ENCODE measurements at places on chromosomes 3 and 15.
A peak's percentile ranks its signal among the peaks of the same experiment; 100 is the strongest.

DNA sequence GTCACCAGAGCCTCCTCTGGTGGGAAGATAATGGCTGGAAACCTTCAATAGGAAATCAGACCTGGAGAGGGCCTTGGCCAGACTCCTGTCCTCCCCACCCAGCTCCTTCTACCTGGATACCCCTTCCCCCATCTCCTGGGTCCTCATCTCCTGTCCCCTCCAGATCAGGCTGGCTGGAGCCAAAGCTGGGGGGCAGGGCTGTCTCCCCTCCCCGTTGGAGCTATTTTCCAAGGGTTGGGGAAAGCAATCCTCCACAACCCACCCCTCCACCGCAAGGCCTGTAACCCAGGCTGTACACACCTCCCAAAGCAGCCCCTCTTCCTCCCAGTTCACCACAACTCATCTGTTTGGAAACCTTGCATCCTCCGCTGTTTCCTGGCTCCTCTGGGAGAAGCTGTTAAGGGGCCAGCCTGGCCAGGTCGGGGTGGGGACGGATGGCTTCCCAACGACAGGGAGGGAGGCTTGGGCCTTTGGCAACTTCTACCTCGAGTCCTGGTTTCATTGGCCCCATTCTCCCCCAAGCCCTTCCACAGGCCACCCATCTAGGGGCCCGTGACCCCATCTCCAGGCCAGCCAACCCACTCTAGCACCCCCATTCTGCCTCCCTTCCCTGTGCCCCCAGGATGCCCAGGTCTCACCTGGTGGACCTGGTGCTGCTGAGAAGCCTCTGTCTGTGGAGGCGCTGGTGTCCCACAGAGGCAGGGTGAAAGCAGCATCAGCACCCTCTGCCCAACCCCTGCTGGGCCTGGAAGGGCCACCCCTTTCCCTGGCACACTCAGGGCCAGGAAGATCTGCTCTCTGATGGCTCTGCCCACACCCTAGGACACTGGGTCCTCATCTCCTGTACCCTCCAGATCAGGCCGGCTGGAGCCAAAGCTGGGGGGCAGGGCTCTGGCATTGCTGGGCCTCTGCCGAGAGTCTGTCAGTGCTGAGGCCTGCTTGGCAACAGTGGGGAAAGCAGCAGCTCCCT, 22.1 kb upstream of the GOLGA6C start:
- no peak for DNase-seq

GRCh38 chr3:172155897-172156585, 116.7 kb downstream of the FNDC3B start:
- DNase-seq = no peak

DNA sequence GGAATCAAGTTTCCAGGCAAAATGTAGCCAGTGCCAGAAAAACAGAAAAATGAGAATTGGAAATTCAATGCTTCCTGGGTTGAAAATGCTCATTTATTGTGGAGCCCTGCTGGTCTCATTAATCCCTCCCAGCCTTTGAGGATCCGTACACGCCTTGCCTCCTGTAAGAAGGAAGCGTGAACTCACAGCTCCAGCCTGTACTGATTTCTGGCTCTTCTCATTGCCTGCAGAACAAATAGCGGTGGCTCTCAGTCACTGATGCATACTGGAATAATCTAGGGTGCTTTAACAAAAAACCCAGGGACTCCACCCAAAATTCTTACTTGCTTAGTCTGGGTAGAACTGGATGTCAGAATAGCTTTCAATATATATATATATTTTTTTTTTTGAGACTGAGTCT, 29.3 kb upstream of the SLC24A5 start:
- DNase-seq = no peak

GRCh38 chr3:88105325-88105724, 44.4 kb upstream of the C3orf38 start:
- no peak for DNase-seq

- DNase-seq = no peak
Observed at GRCh38 chr3:119120480-119120879, 25.5 kb upstream of the TEX55 start.

DNA sequence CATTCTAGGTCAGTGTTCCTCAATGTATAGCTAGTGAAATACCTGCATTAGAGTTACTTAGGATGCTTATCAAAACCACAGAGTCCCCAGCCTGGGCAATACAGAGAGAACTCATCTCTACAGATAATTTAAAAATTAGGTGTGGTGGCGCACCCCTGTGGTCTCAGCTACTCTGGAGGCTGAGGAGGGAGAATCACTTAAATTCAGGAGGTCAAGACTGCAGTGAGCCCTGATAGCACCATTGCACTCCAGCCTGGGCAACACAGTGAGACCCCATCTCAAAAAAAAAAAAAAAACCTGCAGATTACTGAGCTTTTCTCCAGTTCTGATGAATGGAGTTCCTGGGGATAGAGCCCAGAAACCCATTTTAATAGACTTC, 10.1 kb upstream of the MINDY2 start:
- no peak for DNase-seq

DNA sequence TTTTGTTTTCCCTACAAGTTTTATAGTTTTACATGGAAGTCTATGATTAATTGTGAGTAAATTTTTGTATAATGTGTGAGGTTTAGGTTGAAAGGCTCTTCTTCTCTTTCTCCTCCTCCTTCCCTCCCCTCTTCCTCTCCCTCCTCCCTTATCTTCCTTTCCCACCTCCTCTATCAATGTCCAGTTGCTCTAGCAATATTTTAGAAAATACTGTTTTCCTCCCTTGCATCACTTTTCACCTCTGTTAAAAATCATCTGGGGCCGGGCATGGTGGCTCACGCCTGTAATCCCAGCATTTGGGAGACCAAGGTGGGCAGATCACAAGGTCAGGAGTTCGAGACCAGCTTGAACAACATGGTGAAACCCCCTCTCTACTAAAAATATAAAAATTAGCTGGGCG, 119.4 kb downstream of the FNDC3B start:
- DNase-seq = no peak

GRCh38 chr3:37813403-37813802, 48.3 kb upstream of the CTDSPL start:
- no peak for DNase-seq

DNA sequence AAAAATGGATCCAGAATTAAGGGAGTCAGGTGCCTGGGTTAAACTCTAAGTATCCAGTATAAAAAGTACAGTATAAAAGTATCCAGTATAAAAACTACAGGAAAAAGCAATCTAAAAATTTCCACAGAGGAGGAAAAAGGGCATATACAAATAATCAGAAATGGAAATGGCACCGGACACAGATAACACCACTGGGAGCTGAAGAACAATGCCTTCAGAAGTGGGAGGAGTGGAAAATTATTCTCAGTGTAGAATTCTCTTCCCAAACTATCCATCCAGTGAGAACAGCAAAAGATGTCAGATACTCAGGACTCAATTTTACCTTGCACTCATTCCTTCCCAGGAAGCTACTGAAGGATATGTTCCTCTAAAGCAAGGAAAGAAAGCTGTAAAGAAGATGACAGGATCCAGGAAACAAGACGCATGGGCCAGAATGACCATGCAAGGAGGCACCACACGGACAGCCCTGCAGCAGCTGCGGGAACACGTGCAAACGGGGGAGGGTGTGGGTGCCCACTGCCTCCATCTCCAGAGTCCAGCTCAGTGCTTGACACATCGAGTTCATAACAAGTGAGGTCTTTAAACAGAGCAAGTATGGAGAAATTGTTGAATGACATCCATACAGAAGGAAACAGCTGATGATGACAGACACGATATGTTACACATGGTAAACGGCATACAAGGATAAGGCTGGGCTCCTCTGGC, 68.5 kb downstream of the CHSY1 start:
- DNase-seq = no peak

GRCh38 chr3:51982352-51982837, 940 bp upstream of the ACY1 start:
- no peak for DNase-seq

DNA sequence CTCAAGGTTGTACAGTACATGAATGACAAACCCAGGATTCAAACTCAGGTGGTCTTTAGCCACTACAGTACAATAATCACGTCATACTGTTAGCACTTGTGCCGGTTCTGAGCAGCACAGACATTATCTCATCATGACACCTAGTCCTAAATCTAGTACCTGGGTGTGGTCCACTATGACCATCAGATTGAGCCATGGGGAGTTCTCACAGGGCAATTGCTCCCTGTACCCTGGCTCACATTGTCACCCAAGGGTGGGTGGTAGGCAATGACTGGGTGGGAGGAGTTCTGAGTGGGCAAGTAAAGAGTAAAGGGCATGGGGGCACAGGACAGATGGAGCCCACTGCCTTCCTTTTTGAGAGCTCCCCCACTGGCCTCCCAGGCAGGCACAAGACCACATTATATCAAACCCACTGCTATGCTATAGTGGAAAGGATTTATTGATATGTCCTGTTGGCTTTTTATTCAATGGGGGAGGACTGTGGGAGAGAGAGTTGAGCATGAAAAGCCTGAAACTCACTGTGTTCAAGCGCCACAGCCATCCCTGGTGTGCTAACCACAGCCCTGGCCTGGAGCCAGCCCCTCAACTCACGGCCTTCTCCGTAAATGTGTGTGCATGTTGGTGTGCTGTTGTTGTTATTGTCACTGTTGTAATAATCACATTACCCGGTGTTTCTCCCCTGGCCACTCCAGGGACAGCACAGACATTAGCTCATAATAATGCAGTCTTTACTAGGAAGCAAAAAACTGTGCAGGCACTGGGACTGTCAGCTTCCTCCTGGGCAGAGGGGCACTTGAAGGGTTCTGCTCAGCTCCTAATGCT, 27.3 kb downstream of the ADCY5 start:
- DNase-seq = no peak

GRCh38 chr15:88874684-88875083, 20.7 kb downstream of the HAPLN3 start:
- DNase-seq = no peak

DNA sequence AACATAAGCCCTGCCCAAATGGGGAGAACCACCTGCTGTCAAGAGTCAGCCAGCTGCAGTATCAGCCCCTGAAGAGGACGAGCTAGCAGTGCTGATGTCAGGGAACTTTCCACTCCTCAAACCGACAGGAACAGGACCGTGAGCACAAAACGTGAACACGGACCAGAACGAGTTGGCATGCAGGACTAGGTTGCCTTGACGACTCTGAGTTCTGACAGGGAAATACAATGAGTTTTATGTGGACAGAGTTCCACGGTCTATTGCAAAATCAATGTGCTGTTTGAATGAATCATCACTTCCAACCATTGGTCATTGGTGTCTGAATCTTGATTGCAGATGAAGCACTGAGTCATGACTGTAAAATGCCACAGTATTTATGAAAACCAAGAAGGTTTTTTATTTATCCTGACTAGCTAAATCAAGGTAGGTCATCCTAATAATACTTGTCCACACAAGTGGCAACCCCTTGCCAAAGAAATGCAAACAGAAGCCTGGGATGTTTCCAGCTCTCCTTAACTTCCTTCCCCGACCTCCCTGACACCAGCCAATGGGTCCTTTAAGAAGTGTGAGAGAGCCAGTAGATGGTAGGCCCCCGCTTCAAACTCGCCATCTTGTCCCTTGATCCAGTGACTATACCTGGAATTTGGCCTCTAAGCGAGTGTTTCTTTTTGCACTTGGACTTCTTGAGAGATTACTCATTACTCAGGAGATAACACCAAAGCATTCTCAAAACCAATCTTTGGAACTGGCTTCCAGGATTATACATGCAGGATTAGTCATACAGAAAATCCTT, 119.6 kb downstream of the ASB7 start:
- peak; percentile 92 for DNase-seq

GRCh38 chr3:48225587-48225986, 2.3 kb downstream of the CAMP start:
- no peak for DNase-seq

DNA sequence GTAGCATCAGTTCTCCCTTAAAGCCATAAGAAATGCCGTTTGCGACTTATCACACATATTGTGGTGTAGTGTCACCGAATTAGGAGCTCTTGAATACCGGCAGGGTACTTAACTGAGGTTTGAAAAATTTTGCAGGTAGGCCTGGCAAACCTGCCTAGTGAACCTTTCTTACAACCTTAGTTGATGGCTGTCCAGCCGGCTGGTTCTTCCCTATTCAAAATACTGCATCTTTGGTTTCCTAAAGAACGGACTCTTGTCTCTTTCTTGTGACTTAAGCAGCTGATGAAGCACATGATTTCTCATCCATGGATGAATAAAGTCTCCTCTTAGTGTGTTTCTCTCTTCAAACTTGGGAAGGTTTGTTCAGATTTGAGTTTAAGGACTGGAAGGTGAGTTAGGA, 1.5 kb downstream of the RAB7A start:
- no peak for DNase-seq

GRCh38 chr3:141064255-141064926, 13.2 kb downstream of the SPSB4 start:
- no peak for DNase-seq

GRCh38 chr15:75027551-75027950, 4.2 kb downstream of the PPCDC start:
- DNase-seq = no peak

- no peak for DNase-seq
Observed at GRCh38 chr15:63176302-63176701, 13.1 kb upstream of the RAB8B start.

DNA sequence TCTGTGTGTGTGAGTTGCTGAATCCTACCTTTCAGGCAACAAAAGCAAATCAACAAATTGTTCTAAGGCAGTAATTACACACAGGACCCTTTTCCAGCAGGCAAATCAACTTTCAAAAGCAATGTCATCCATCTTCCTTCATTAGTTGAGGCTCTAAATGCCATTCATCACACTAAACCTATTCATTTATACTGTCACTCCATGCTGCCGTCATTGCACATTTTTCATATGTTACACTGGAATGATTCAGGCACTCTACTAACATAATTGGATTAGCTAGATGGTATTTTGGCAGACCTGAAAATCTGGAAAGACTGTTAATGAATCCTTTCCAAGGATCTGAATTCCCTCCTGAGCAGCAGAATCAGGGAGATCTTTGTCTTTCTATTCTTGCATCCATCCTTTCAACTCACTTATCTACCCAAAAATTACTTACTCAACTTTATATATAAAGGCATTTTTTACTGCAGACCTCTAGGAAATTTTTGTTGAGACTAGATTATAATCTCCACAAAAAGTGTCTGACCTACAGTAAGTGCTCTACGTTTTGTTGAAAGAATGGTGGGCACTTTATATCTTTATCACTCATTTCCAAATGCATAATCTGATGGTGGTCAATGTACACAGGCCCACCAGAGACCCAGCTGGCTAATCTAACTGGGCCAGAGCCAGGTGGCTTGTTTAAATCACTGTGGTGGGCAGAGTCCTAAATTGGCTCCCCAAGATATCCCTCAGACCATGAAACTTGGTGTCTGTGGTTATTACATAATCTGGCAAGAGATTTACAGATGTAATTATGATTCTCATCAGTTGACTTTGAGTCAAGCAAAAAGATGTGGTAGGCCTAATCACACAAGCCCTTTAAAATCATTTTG, 25.0 kb downstream of the MIX23 start:
- DNase-seq = no peak

Data from HFF-Myc (cell line).